ENCODE measurements at places on chromosomes 3 and 15.

DNA sequence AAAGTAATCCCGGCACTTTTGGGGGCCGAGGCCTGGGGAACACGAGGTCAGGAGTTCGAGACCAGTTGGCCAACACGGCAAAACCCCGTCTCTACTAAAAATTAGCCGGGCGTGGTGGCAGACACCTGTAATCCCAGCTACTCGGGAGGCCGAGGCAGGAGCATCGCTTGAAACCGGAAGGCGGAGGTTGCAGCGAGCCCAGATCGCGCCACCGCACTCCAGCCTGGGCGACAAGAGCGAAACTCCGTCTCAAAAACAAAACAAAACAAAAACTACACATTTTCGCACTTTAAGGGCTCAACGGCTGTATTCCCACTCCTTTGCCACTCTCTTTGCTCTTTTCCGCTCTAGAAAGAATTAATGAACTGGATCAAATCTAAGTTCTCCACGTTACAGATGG lies 763 bp upstream of the TRNT1 start:
- DNase-seq, result no peak

DNA sequence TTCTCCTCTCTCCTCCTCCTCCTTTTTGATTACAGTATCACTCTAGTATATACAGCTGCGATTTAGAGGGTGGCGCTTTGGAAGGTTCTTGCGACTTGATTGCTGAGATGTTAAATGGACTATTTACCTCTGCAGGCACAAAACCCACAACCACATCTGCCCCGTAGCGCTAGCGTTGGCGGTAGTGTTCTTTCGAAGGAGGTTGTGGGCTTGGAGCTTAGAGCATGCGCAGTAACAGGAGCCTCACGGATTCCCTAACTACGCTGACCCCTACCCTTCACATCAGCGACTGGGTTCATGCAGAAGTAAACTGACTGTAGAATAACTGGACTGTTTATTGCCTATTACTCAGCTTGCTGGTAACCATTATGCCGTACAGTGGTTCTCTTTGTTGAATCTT lies 58.0 kb downstream of the CGGBP1 start:
- DNase-seq, result no peak

DNA sequence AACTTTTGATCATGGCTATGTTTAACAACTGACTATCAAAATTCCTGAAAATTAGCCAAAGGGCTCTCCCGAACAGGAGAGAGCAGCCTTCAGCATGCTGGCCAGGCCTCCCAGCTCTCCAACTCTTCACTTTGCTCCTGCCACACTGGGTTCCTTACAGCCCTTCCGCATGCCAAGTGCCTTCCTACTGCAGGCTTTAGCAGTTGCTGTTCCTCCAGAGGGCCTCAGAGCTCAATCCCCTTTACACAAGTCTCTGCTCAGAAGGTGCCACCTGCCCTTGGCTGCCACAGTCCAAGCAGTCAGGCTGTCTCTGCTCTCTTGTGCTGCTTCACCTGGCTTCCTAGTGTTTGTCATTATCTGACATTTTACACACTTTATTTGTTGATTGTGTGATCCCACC lies 553.1 kb upstream of the PPP2R3A start:
- DNase-seq, result no peak

GRCh38 chr15:96431786-96432185 lies 101.3 kb downstream of the NR2F2 start:
- no peak for DNase-seq

- DNase-seq, result no peak
Observed at GRCh38 chr3:43307226-43307625, 20.9 kb downstream of the SNRK start.

- DNase-seq, result no peak
Observed at GRCh38 chr15:39580485-39581241, at the start of gene THBS1. Gene THBS1 (plus strand): TSS chr15:39581079. CDS start chr15:39581858, 779 bp downstream.

Data from activated CD8-positive, alpha-beta memory T cell treated with anti-CD3 and anti-CD28 coated beads for 1 hour (primary cell).